ENCODE measurements at places on chromosomes 3 and 15.

- DNase-seq, result no peak
Observed at GRCh38 chr3:31973837-31974236, 7.2 kb downstream of the OSBPL10 start.

DNA sequence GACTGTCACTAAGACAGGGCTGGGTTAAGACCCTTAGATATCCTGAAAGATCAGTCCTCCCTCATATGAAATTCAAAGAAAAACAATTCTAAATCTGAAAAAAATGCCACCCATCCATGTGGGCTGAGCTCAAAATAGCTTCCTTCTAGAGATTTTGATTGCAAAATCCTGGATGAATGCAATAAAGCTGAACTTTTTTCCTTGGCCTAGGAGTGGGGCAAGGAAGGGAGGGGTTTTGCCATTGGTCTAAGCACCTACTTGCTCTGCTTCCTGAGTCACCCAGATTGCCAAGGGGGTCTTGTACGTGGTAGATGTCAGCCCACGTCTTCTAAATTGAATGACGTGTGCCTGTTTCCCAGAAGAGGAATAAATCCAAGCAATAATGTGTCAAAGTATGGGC is 15.3 kb upstream of the SMAD3 start:
- no peak for DNase-seq

- no peak for DNase-seq
Observed at GRCh38 chr3:55551644-55552043, 64.5 kb upstream of the WNT5A start.

DNA sequence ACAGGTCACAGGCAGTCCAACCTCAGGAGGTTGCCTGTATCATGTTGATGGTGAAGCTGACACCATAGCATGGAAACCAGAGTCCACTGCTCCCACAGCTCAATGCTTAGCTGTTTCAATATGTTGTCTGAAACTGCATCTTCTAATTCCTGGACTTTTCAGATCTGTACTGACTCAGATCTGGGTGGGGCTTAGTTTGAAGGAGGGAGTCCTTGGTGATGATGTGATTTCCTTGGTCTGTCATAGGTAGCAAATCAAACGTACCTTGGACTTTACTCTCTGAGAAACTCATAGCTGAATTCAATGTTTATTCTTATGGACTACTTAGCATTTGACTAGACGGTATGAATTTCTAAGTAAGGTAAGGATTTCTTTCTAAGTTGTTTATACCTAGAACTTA is at the start of gene HHLA2:
Gene HHLA2 (plus strand): TSS at position 310 of the 400 bp plus-strand sequence. CDS start 55,266 bp downstream, outside the sequence.
- DNase-seq, result no peak

GRCh38 chr15:67839499-67839928 is 331 bp downstream of the RNU6-1 start:
- no peak for DNase-seq

DNA sequence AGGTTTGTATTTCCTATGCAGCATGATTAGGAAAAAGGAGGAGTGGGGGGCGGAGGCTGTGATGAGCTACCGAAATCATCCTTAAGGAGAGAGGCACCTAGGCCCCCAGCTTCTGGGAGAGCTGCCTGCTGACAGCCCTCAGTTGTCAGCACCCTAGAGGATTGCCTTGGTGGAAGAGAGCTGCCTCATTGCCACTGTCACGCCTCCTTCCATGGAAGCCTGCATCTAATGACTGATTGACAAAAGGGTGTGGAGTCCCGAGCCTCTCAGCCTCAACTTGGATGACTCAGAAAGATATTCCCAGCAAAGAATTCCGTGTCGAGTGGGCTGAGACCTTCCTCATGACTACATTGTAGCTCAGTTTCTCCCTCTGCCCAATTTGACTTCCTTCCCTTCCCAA is 320.4 kb upstream of the PROK2 start:
- no peak for DNase-seq

GRCh38 chr3:45566196-45566595 is 28.4 kb upstream of the LIMD1 start:
- no peak for DNase-seq

DNA sequence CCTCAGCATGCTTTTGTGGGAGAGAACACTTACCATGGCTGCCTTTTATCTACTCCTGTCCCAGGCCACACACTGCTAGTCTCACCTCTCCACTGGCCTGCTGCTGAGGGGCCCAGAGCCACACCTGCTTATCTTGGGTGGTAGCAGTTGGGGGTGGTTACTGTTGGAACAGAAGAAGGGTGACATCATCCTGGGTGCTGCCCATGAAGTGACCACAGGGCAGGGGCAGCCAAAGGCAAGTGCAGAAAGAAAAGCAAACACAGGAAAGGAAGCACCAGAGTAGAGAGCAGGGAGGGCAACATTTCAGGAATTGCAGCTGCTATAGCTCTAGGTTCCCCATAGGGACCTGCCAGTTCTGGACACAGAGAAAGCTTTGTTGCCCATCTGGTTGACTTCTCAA is 345.2 kb downstream of the VPS13C start:
- DNase-seq, result no peak

DNA sequence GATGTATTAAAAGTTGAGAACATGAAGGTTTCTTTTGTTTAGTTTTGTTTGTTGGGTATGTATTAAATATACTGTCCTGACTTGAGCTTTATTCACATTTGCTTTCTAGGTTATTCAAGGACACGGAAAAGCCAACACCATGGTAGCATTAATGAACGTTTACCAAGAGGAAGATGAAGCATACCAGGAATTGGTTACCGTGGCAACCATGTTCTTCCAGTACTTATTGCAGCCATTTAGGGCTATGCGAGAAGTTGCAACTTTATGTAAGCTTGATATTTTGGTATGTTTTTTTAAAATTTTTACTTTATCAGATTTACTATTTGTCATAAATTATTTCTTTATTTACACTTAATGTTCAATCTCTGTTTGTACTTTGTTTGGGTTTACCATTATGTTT is 3.6 kb downstream of the WHAMM start:
- no peak for DNase-seq

GRCh38 chr15:38517312-38517975 is 47.2 kb downstream of the RASGRP1 start:
- no peak for DNase-seq

- no peak for DNase-seq
Observed at GRCh38 chr3:170055209-170055608, 17.4 kb downstream of the GPR160 start.

DNA sequence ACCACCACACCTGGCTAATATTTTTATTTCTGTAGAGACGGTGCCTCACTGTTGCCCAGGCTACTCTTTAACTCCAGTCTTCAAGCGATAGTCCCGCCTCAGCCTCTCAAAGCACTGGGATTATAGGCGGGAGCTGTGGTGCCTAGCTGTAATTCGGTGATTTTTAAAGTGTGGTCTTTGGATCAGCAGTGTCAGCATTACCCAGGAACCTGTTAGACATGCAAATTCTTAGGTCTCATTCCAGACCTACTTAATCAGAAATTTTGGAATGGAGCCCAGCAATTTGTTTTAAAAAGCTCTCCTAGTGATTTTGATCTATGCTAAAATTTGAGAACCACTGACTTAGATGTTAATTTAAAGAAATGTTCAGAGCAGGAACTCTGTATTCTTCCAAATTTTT is 51.9 kb downstream of the GOLM2 start:
- DNase-seq, result peak; percentile 44

- no peak for DNase-seq
Observed at GRCh38 chr3:127158614-127159229, 34.2 kb upstream of the PRR23E start.

GRCh38 chr3:26637698-26638097 is 15.1 kb downstream of the LRRC3B start:
- no peak for DNase-seq

GRCh38 chr15:31004220-31004733 is 12.8 kb upstream of the MTMR10 start:
- no peak for DNase-seq

GRCh38 chr15:61729646-61730045 is 330.6 kb downstream of the VPS13C start:
- DNase-seq, result no peak
